ENCODE measurements at places on chromosomes 3 and 15. TPM values are rescaled to one million over a fixed set of nuclear protein-coding genes. Genes with fewer than 3 reads are reported as not detected.
A peak's percentile ranks its signal among the peaks of the same experiment; 100 is the strongest.

GRCh38 chr3:179451265-179452175 is at the start of gene GNB4:
Gene GNB4 (minus strand): TSS chr3:179451470. CDS start chr3:179426200, 25,270 bp downstream.
- peak; percentile 70 for DNase-seq

GRCh38 chr3:101567528-101568317 is 6.1 kb downstream of the TRMT10C start:
- DNase-seq, result no peak

DNA sequence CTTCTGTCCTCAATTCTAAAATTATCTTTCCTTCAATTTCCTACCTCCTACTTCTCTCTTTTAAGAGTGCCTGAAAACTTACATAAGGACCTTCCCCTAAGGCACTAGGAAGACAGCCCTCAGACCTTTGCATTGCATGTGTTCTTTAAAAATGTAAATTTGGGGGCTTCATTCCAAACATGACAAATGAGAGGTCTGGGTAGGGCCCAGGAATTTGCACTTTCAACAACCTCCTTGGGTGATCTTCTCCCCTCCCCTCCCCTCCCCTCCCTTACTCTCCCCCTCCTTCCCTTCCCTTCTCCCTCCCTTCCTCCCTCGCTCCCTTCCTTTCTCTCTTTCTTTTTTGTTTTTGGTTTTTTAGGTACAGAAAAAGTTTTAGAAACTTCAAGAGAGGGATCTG is 18.7 kb downstream of the USF3 start:
- peak; percentile 54 for DNase-seq

GOLGA8H gene
- total RNA-seq, result 0.70 TPM

CAPN3 gene
- 0.31 TPM for total RNA-seq

DNA sequence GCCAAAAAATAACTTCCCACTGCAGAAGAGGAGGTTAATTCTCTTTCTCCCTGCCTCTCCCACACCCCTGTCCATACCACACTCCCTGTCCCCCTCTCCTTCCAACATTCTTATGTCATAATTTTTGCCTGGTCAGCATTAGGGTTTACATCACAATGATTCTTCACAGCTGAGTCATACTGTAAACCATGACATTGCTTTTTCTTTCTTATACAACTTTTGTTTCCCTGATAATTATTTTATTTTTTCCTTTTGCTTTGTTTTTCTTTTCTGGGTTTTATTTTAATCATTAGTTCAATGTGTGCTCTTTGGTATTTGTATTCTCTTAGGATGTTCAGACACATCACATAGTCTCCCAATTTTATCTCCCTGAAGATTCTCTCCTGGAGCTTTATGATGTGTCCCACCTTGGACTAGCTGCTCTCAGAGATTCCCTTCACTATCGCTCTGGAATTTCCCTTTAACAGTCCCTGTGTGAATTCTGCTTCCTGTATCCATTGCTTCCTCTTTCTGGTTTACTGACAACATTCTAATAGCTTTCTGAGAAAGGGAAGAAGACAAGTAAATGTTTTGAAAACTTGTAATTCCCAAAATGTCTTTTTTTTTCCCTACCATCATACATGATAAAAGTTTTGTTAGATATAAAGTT is 70.7 kb downstream of the SOX2 start:
- no peak for DNase-seq
